Placental epithelial cell (primary cell): ENCODE measurements at places on chromosomes 2 and 18. TPM values are rescaled to one million over a fixed set of nuclear protein-coding genes. Genes with fewer than 3 reads are reported as not detected.

Gene SIGLEC15
- total RNA-seq = not detected in 2 replicates

Gene LYG2
- total RNA-seq = not detected in 2 replicates

Gene MIB1
- total RNA-seq = 53.7 and 61.6 TPM in 2 replicates

Gene TNFAIP6
- not detected in 2 replicates for total RNA-seq

Gene UCN
- 0.22 and 2.0 TPM in 2 replicates for total RNA-seq

Gene SPTBN1
- total RNA-seq = 600 and 622 TPM in 2 replicates

Gene NPPC
- total RNA-seq = not detected in 2 replicates

Gene LYG1
- 0.79 TPM in 1 of 2 replicates, not detected in the other for total RNA-seq

Gene NYAP2
- not detected in 2 replicates for total RNA-seq

Gene IGFBP5
- total RNA-seq = 3.0 and 335 TPM in 2 replicates

Gene GPBAR1
- 0.39 and 1.2 TPM in 2 replicates for total RNA-seq

Gene DLGAP1
- total RNA-seq = not detected in 2 replicates

Gene ZNF385B
- 1.2 and 2.6 TPM in 2 replicates for total RNA-seq
